ENCODE measurements at places on chromosomes 13 and 19.
A peak's percentile ranks its signal among the peaks of the same experiment; 100 is the strongest.

DNA sequence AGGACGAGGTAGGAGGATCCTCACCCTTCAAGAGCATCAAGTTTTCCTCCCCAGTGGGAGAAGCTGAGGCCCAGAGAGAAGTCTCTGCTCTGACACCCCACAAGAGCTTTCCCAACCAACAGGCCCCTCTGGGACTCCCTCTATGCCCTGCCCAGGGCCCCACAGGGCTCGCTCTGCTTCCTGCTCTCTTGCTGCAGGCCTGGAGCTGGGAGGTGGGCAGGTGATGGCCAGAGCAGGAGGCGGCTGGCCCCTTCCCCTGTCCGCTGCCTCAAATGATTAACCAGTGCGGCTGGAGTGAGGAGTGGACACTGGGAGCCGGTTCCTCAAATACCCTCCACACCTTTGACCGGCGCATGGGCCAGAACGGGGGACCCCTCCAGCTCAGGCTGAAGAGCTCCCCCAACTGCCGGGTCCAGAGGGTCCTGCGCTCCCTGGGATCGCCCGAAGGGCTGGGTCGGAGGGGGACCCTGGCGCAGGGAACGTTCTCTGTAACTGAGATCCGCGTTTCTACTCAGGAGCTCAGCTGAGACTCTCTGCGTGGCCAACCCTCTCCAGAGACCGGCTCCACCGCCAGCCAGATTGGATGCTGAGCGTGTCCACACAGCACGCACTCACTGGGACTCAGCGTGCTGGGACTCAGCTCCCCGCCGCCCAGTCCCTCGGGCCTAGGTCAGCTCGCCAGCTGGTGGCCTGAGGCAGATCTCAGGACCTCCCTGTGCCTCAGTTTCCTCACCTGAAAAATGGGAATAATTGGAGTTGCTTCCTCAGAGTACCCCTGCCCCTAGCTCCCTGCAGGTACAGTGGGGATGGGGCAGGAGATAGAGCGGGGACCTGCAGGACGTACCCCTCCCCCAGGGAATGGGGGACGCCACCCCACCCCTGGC, 6.7 kb upstream of the ONECUT3 start:
- DNase-seq = no peak

DNA sequence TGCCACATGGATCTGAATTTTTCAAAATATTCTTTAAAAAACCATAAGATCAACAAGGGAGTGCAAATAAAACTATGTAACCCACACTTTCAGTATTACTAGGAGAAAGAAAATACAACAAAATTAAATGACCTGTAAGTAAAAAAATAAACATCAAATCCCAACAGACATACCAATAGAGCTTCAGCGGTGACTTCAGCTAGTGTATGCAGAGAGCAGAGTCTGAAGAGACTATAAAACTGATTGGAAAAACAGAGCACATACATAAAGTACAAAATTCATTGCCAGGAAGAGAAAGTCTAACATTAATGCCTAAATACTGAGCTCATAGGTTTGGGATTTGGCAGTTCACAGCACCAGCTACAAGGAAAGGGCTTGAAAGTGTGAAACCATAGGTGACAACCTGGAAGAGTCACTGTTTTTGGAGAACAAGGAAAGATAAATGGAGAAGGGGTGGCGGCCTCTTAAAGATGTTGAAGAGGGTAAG, 291.1 kb downstream of the LMO7 start:
- DNase-seq = no peak

DNA sequence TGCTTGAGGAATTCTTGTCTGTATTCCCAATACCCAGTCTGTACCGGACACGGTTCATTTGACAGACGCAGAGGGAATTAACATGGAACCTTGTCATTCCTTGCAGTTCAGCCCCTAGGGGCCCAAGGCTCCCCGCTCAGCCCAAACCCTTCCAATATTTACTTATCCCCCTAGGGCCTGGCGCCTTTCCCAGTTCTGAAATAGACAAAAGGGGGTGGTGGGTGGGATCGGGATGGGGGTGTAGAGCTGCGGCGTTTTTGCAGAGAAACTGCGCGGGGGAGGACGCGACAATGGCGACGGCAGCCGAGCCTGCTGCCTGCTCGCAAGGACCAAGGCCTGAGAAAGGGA, 583 bp downstream of the AKAP8L start:
- no peak for DNase-seq

GRCh38 chr19:44308011-44308410, 3.2 kb upstream of the ZNF235 start:
- DNase-seq = no peak

DNA sequence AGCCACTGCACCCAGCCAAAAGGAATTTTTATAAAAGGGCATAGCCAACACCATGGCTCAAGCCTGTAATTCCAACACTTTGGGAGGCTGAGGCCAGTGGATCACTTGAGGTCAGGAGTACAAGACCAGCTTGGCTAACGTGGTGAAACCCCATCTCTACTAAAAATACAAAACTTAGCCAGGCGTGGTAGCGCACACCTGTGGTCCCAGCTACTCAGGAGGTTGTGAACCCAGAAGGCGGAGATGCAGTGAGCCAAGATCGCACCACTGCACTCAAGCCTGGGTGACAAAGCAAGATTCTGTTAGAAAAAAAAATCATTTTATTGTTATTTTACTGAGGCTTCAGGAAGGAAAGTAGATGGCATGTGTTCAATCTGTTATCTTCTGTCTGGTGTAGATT, 31.3 kb upstream of the FOXO1 start:
- no peak for DNase-seq

DNA sequence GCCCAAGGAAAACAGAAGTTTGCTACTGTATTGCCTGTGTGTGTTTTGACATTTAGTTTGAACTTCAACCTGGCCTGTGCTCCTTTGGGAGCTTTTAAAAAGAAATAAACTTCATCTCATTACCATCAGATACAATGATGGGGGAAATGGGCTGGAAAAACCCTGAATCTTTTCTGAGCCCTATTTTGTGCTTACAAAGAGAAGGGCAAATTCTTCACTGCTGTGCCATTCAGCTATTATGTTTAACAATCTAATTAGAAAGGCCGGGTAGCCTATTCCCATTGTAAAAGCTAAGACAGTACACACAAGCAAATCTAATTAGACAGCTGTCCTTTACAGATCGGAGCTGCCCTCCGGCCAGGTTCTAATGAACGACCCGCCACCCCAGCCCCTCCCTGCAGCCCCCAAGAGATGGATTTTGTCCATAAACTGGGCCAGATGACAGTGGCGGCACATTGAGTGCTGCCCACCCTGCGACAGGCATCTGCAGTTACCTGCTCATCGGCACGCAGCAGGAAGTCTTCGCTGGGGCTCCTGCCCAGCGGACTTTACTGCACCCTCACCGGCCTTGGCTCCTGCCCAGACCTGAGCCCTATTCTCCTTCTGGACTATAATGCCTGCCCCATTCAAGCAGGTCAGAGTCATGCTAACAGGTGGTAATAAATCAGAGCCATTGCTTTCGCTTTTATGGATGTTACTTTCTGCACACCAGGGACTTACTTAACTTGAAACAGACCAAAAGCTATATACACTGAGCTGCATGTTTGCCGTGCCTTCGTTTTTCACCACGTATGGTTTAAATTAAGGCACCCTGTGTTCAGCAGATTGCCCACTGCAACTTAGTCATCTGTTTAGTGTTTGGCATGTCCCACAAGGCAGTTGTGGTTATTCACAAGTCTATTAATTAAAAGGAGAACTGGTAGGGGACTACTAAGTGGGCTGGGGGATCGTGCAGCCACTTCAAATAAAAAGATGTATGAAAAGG, 549.6 kb downstream of the FGF9 start:
- DNase-seq = no peak

DNA sequence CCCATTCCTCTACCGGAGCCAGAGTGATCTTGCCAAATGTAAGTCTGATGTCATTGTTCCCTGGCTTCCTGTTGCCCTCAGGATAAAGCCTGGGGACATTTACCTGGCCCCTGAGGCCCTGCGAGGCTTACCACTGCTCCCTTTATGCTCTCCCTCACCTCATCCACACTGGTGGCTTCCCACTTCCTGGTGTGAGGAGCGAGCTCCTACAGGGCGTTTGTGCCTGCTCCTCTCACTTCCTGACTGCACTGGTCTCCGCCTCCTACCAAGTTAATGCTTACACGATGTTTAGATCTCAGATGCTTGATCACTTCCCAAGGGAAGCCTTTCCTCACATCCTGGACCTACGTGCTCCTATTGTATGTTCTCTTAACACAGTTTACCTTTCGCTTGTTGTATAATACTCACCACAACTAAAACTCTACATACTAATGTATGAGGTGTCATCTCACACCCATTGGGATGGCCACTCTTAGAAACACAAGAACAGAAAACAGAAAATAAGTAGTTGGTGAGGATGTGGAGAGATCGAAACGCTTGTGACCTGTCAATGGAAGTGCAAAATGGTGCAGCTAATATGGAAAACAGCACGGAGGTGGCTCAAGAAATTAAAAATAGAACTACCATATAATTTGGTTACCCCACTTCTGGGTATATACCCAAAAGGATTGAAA, 177.6 kb downstream of the SHISA2 start:
- no peak for DNase-seq

- DNase-seq = peak; percentile 18
Measured at GRCh38 chr19:57708641-57709361, at the start of gene ZNF154. ZNF154 (minus strand) TSS chr19:57709204; CDS start chr19:57708971, 233 bp downstream.

GRCh38 chr13:111854403-111854802, 212.5 kb upstream of the SOX1 start:
- DNase-seq = no peak

DNA sequence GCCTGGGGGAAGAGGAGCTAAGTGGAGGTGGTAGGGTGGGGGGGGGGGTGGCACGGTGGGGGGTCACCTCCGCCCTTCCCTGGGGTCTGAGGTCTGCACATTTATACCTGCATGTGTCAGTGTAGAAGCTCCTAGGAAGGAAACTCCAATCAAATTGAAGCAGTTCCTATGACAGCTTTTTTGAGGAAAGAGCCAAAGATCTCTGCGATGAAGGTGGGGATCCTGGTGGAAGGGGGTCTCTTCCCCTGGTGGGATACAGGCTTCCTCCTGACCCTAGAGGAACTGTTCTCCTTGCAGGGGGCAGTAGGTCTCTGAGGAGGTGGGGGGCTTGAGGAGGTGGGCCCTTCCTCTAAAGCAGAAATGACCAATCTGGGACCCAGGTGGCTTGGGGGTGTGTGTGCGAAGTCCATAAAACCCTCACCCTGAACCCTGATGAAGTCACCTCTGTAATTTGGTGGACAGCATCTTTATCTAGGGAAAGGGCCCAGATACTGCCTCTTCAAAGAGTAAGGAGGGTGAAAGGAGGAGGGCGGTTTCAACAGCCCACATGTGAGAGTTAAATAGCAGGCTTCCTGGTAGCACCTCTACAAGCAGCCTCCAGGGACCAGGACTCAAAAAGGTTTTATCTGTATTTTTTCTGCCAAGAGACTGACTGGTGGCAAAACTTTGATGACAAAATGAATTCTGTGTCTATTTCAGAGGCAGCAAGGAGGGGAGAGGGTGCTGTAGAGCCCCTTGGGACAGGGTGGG, 12.9 kb downstream of the RANBP3 start:
- no peak for DNase-seq

GRCh38 chr13:32455594-32455903, 27.6 kb upstream of the N4BP2L1 start:
- no peak for DNase-seq

DNA sequence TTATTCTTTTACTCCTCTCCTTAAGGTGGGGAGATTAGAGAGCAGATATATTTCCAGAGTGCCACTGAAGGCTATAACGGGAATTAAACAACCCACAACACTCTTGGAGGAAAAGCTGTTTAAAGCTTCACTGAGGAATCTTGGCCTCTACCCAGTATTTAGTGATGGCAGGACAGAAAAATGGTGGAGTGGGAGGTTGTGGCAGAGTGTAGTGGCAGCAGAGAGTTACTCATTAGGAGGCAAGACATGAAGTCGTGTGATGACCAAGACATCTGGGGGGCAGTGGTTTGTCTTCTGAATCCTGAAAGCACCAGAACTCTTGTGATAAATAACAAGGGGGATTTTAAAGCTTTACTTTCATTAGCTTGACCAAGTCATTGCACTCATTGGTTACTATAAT, 563.5 kb upstream of the SLITRK5 start:
- no peak for DNase-seq

- no peak for DNase-seq
Measured at GRCh38 chr19:45102481-45102880, 9.5 kb downstream of the PPP1R37 start.

DNA sequence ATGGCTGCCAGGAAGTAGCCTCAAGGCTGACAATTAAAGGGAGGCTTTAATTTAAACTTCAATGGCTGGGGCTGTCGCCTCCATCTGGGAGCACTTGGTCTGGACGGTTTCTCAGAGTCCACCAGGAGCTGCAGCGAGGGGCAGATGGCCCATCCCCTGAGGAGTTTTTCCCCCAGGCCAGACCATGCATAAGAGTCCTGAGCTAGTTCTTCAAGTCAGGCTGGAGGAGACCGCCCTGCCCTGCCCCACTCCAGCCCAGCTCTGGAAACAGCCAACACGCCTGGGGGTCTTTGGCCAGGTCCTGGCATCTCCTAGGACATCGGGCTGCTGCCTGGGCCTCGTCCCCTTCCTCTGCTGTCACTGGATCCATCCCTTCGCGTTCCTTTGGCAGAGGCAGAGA, 5.3 kb upstream of the ACTN4 start:
- no peak for DNase-seq

DNA sequence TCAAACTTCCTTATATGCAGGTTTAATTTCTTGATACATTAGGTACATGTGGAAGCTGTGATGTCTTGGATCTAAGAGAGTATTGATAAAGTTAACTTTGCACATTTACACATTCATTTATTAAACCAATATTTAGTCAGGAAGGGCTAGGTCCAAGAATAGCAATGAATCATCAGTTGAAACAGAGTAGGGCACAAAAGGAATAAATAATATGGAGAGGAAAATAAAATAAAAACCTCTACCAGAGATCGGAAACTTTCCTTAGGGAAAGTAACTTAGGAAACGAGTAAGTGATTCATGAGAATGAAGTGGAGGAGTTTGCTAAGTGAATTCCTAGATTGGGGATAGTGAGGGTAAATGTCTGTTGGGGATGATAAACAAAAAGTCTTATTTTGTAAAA, 259.4 kb upstream of the DACH1 start:
- DNase-seq = no peak

DNA sequence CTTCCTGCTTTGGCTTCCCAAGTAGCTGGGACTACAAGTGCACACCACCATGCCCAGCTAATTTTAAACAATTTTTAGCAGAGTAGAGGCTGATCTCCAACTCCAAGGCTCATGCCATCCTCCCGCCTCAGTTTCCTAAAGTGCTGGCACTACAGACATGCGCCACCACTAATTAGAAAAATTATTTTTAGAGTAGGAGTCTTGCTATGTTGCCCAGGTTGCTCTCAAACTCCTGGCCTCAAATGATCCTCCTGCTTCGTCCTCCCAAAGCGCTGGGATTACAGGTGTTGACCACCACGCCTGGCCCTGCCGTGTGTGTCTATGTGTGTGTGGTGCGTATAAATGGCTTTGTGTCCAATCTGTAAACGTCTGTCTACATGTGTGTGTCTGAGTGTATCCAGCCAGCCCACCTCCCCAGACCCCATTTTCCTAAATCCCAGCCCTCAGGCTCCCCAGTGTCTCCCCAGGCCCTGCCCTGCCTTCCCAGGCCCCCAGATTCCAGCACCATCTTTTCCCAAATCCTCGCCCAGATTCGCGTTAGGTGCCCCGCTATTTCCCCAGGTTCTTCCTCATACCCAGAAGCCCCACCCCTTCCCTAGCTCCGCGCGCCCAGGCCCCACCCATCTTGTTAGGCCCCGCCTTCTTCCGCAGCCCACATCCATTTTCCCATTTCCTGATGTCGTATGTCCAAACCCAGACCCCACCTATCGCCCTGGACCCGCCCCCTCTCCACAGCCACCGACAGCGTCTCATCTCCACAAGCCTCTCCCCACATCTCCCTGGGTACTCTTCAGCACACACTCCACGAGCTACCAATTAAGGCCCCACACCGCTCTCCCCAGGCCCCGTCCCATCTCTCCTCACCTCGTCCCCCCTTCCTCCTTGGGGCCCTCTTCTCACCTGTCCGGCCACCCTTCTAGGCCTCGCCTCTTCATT, 24.9 kb downstream of the SLC8A2 start:
- DNase-seq = peak; percentile 34

Measured in activated CD4-positive, alpha-beta T cell treated with anti-CD3 and anti-CD28 coated beads, Interleukin-2, Interleukin-6, amounts not matched to agents 100 ng/mL and 50 ng/mL, durations not matched to agents 16 hours and 8 hours (primary cell).